Mammary epithelial cell (primary cell): ENCODE measurements at places on chromosomes 5 and 9. TPM values are rescaled to one million over a fixed set of nuclear protein-coding genes. Genes with fewer than 3 reads are reported as not detected.

GRCh38 chr5:163506095-163506457 is 657 bp downstream of the MAT2B start:
- DNase-seq, result no peak

GRCh38 chr5:10552183-10553143 is 11.4 kb upstream of the ANKRD33B start:
- DNase-seq, result no peak

DNA sequence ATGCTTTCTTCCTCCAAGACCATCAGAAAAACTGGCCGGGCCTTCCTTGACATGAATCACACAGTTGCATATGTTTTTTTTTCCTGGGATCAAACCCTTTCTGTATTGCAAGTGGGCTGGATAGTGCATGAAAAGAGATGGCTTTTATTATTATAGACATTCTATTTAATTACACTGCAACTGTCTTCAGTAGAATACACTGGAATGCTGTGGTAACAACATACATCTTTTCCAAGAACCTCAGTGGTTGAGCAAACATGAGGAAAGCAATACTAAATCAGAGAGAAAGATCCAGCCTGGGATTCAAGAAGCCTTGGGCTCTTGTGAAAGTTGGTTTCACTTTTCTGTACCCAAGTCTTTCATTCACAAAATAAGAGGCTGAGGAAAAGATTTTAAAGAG is 193.0 kb downstream of the DMAC1 start:
- DNase-seq, result no peak

The TRPM6 gene
- 0.48 and 1.5 TPM in 2 replicates for total RNA-seq

DNA sequence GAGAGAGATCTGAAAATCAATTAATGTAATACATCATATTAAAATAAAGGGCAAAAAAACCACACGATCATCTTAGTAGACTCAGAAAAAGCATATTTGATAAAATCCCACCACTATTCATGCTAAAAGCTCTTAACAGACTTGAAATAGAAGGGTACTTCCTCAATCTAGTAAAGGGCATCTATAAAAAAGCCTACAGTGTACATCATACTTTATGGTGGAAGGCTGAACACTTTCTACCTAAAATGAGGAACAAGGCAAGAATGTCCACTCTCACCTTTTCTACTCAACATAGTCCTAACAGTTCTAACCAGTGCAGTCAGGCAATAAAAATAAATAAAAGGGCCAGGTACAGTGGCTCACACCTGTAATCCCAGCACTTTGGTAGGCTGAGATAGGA is 38.9 kb downstream of the POLK start:
- no peak for DNase-seq

The CDH18 gene
- 0.52 TPM in 1 of 2 replicates, not detected in the other for total RNA-seq

GRCh38 chr5:170225326-170226128 is 7.3 kb upstream of the C5orf58 start:
- peak; percentile 38 for DNase-seq

DNA sequence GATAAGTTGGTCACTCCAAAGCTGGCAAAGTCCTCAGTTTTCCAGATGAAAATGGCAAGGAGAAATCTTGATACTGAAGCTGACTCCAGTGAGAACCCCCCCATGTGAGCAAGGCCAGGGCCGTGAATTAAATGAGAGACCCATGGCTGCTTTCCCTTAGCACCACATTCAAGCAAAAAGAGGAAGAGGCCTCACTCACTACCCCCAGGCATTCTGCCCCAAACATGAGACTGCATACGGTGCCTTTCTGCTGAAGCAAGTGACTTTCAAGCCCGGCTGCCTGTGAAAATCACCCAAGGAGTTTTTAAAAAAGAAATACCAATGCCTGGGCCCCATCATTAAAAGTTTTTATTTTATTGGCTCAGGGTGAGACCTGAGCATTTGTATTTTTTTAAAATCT is 66.9 kb downstream of the TMEM252 start:
- no peak for DNase-seq

The HBEGF gene
- 32.5 TPM for total RNA-seq

- DNase-seq, result peak; percentile 99
Measured at GRCh38 chr9:112041536-112042243, 133.4 kb downstream of the SUSD1 start.

- no peak for DNase-seq
Measured at GRCh38 chr5:175752826-175753535, 95.1 kb downstream of the HRH2 start.

The EPB41L4A gene
- total RNA-seq, result 1.1 and 2.1 TPM in 2 replicates

DNA sequence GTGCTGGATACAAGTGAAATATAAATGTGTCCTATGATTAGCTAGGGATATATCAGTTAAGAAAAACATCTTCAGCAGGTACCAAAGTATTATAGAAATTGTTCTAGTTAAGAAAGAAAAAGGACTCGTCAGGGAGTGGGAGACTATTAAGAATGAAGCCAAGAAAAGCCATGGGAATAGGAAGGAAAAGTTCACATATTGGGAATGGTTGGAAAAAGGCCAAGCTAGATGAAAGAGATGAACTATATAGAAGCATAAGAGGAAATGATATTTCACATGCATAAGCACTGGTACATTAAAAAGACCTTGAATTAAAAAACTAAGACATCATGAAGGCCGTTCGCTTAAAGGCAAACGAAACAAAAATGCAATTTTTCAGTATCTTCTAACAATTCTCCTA is 237.7 kb downstream of the ADAMTS6 start:
- DNase-seq, result no peak

The SH3RF2 gene
- 58.8 and 76.1 TPM in 2 replicates for total RNA-seq

The SLC25A2 gene
- total RNA-seq, result 0.17 TPM

- no peak for DNase-seq
Measured at GRCh38 chr5:173770637-173771036, 117.5 kb upstream of the CPEB4 start.

The SLC27A6 gene
- total RNA-seq, result 26.5 TPM

DNA sequence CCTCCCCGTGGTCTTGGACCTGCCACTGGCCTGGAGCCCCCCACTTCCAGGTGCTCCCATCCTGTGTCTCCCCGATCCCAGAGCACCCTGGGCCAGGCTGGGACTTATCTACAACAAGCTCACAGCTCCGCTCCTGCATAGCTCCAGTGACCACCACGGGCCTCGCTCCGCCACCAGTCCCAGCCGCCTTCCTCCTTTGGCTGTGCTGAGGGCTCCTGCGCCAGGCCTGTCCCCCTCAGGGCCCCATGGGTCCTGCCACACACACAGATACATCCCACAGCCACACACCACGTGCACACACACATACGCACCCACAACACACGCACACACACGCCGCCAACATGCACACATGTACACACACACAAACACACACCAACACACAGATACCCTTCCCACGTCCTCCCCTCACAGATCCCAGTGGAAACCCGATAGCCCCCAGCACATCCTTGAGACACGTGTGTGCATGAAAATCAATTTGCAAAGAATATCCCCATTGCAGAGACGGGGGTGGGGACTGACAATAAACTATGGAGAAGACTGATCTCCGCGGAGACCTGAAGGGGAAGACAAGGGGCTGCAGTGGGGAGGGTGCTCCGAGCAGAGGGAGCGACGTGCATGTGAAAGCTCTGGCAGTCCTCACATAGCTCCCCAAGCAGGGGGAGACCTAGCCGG is 18.5 kb upstream of the LAMC3 start:
- DNase-seq, result no peak

DNA sequence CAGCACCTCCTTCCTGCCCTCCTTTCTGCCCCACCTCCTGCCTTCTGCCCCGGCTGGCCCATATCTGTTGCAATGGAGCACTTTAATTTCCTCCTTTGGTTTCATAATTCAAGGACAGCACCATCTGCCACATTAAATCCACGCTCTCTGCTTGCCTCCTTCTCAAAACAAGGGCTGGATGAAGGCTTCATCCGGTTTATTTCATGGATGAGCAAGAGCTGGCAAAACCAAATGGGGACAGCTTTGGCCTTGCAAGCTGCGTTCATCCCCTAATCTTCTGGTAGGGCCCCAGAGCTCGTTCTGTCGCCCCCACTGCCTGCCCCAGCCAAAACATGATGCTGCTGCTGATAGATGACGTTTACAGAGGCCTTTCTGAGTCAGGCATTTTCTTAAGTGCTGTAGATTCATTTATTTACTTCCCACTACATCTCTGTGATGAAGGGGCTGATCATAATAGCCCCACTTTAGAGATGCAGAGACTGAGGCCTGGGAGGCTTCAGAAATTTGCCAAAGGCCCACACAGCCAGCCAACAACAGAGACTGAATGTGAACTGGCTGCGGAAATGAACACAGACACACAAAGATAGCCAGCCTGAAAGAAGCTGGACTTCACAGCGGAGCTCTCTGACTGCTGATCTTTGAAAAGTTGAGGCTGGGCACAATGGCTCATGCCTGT is 115.6 kb upstream of the CPEB4 start:
- no peak for DNase-seq

- no peak for DNase-seq
Measured at GRCh38 chr5:112440031-112440430, 21.0 kb upstream of the EPB41L4A start.

- no peak for DNase-seq
Measured at GRCh38 chr9:36113999-36114398, 22.5 kb upstream of the GLIPR2 start.

The CENPK gene
- total RNA-seq, result 13.8 and 27.8 TPM in 2 replicates

DNA sequence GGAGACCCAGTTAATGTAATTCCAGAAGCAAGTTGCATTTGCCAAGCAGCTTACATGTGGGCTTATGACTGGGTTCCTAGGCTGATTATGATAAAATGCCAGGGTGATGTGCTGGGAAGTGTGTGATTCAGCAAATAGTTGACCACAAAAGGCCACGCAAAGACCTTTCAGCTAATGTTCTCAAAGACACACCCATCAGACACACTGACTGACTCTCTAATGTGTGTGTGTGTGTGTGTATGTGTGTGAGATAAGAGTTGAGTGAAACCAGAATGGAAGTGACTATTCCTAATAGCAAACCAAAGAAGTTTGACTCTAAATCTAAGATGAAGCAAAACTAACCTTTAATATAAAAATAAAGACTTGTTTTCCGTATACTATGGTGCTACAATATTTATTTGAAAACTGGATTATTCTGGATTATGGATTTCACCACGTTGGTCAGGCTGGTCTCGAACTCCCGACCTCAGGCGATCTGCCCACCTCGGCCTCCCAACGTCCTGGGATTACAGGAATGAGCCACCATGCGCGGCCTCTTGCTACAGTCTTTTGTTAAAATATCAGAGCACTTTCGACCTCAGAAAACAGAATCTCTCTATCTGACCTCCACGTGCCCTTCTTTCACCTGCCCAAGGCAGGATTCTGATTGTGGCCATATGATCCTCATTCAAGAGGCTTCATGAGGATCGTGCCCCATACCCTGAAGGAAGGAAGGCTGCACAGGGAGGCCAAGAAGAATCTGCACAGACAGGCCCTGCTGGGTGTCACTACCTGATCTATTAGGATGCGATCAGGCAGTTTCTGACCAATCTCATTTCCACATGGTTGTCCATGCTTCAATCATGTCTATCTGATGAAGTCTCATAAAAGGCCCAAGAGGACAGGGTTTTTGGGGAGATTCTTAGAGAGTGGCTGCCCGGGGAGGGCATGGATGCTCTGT is 75.6 kb downstream of the USP20 start:
- DNase-seq, result peak; percentile 99

GRCh38 chr9:70398145-70398556 is 16.3 kb downstream of the KLF9 start:
- DNase-seq, result no peak

DNA sequence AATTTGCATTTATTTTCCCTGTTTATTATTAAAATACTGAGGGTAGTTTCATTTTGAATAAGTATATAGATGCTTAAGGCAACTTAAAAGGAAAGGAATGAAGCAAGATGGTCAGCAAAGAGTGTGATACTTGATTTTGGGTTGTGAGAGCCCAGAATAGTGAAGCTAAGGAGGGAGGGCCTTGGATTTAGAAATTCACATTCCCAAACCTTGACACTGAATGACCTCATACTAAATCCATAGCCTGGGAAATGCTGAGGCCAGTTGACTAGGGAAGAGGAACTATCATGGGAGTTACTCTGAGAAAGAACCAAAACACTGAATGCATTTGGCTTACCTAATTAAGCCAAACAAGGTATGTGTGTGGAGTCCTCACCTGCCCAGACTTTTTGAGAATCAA is 292.5 kb downstream of the SPATA31D1 start:
- DNase-seq, result no peak

- no peak for DNase-seq
Measured at GRCh38 chr9:137893670-137894069, 16.1 kb downstream of the CACNA1B start.

DNA sequence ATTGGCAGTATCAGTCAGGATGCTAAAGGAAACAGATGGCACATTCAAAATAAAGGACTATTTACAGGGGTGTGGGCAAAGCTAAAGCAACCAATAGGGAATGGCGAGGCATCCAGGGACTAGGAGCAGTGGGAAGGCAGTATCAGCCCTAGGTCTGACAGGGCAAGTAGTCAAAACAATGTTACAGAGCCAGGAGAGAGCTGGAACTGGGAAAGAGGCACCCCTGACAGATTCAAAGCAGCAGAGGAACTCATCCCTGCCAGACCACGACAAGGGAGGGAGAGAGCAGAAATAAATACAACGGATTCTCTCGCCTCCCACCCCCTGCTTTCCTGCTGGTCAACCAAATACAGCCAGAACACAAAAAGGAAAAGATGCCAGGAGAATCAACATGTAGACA is 371.5 kb downstream of the NR2F1-AS1 start:
- no peak for DNase-seq

DNA sequence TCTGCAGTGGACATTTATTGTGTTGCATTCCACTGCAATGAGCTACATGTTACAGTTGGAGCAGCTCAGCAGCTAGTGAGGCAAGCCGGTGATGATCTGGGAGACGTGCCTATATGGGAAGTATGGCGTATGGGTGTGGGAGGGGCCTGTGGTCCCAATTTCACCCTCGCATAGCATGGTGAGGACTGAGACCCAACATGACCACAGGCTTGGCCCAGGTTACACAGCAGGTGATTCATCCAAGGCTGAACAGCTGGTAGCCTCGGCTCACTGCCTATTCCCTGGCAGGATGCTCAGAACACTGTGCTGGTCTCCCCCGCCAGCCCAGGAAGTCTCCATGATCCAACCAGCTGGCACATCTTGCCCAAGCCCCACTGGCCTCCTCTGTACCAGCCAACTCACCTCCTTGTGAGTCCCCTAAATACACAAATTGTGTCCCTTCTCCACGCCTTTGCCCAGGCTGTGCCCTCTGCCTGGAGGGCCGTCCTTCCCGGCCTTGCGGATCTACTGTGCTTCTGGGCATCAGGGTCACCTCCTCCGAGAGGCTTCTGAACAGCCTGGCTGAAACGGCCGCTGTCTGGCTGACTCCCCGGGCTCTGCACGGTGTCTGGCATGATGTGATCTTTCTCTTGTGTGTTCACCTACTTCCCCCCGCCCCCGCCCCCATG is 81.4 kb downstream of the NSUN2 start:
- DNase-seq, result no peak

DNA sequence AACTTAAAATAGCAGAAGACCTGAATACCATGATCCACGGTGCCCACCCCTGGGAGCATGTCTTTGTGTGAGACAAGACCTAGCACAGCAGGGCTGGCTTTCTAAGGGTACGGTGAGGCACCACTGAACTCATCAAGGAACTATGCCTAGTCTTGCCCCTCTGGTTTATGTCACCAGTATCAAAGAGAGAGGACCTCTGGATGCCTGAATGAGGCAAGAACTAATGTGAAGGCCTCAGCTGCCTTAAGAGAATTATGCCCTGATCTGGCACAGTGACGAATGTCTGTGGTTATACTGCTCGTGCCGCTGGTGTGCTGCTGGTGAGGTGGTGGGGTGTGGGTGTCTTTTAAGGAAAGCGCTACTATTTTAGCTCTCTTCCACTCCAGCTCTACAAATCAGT is 23.0 kb downstream of the NREP start:
- DNase-seq, result peak; percentile 70

GRCh38 chr9:76602199-76602598 is 143.2 kb downstream of the GCNT1 start:
- DNase-seq, result no peak
